ENCODE measurements at places on chromosomes 2 and 18. TPM values are rescaled to one million over a fixed set of nuclear protein-coding genes. Genes with fewer than 3 reads are reported as not detected.

DNA sequence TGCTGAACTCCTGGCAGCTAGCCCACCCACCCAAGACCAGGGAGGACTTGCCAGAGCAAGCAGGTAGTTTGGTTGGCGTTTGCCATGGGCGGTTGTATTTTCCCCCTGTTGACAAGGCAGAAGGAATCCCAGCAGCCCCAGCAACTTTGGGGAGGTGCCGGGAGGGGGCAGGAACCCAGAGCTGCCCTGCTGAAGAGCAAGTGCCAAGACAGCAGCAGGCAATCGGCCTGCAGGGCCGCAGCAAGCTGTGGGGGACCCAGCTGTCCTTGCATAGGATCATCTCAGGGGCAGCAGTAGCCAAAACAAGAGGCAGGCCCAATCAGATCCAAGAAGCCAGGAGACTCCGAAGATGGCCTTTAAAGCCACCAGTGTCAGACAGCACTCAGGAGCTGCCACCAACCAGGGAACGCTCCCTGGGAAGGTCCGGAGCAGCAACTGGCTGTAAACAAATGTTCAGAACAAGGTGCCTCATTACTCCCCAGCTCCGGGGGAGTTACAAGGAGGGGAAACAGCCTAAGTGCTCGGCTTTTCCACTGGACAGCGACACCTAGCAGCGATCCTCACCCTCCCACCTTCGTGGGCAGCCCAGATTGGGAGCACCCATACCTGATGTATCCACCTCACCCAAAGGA, 2.1 kb downstream of the ST8SIA5 start:
- DNase-seq: no peak

GRCh38 chr2:198135481-198135934, 331.1 kb downstream of the PLCL1 start:
- no peak for DNase-seq

- no peak for DNase-seq
These were observed 157.4 kb downstream of the MYO3B start for GRCh38 chr2:170335351-170335750.

GRCh38 chr2:217711188-217711587, 291.6 kb downstream of the TNS1 start:
- DNase-seq: peak; percentile 38

- no peak for DNase-seq
These were observed 7.1 kb downstream of the NEURL3 start for GRCh38 chr2:96498021-96498431.

DNA sequence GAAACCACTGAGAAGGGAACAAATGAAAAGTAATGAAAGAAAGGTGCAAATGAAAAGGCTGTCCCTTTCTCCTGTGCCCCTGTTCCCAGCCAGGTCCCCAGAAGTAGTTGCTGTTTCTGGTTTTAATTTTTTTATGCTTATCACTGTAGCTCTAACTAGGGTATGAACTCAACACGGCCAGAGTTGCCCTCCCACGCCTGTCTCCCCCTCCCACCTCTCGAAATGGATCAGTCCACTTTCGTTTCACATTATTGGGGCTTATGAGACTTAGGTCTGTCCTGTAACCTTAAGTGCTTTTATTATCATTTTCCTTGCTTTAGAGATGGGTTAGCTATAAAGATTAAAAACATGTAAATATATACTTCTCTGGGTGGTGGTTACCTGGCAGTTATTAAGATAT, 8.6 kb downstream of the RBFA start:
- no peak for DNase-seq

DNA sequence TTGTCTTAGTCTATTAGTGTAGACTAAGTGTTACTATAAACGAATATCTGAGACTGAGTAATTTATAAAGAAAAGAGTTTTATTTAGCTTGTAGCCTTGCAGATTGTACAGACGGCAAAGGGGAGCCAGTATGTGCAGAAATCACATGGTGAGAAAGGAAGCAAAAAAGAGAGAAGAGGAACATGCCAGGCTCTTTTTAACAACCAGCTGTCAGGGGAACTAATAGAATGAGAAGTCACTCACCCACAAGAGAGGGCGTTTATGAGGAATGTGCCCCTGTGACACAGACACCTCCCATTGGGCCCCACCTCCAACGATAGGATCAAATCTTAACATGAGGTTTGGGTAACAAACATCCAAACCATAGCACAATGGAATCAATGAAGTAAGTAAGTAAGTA, 20.6 kb upstream of the ZNF804A start:
- DNase-seq: no peak

- no peak for DNase-seq
These were observed 64.7 kb upstream of the TTC39C start for GRCh38 chr18:23949863-23950262.

GRCh38 chr2:3265471-3265870, 112.1 kb downstream of the EIPR1 start:
- DNase-seq: no peak

GRCh38 chr2:20440001-20440560, 6.8 kb upstream of the RHOB start:
- no peak for DNase-seq

DNA sequence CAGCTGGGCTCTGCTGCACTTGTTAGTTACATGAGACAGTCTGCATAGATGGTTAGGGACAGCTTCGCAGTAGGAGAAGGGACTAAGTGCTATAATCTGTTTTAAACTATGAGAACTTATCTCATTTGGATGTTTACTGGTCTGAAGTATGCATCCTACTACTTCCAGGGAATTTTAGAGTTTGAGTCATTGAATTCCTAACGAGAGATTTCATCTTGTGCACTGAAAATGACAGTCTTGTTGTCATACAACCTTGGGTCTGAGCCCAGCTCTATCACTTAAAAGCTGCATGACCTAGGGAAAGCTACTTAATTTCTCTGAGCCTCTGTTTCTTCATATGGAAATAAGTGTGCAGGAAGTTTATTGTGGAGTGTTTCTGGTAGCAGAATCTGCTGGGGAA, 78.4 kb downstream of the TRIM43 start:
- no peak for DNase-seq

DNA sequence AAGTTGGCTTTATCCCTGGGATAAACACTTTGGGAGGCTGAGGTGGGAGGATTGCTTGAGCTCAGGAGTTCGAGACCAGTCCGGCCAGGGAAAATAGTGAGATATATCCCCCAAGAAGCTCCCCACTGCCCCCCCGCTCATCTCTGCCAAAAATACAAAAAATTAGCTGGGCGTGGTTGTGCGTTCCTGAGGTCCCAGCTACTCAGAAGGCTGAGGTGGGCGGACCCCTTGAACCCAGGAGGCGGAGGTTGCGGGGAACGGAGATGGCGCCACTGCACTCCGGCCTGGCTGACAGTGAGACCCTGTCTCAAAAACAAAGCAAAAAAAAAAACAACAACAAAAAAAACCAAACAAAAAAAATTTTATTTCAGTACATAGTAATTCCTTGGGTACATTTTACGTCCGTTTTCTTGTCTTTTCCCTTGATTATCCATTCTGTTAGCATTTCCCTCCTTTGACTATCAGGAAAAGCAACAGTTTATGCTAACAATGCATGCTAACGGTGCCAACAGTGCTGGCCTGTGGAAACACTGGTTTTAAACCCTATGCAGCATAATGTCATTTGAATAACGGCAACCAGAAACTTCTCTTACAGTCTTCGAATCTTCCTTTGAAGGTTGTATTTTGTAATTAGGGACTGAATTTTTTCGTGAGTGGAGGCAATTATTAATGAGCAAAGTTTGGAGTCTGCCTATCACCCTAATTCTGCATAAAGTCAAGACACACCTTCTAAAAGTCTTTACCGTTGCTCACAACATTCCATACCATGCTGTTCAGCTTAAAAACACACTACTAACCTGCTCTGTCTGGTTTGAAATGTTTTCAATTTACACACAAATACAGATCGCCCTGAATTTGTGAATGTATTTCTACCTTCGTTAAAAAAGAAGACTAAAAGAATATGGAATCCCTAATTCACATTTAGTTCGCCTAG, 721 bp upstream of the MIB1 start:
- no peak for DNase-seq

DNA sequence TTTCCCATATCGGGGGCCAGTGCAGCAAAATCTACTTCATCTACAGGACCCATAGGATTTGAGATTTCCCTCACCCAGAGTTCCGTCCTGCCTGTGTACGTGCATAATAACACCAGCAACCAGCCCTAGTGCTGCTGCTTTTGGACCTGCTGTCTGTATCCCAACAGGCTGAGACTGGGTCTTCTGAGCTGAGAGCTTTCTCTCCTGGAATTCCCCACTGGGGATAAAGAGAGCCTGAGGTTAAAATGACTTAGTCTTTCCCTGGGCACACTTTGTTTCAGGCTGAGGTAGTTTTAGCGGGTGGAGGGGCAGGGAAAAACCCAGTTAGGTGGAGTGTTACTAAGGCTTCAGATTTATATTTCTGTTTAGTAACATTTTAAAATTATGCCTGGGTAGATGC, 62.5 kb downstream of the SERTAD2 start:
- DNase-seq: no peak

- no peak for DNase-seq
These were observed 393.1 kb upstream of the LYPD1 start for GRCh38 chr2:133062931-133063665.

DNA sequence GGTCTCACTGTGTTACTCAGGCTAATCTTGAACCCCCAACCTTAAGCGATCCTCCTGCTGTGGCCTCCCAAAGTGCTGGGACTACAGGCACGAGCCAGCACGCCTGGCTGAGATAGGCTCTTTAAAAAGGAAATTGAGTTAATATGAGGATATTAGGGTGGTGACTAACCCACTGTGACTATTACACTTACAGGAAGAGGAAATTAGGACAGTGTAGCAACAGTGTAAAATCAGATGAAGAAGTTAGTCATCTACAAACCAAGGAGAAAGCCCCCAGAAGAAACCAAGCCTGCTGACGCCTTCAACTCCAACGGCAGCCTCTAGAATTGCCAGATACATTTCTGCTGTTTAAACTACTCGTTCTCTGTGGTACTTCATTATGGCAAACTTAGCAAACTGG, 711.9 kb downstream of the SUCLG1 start:
- no peak for DNase-seq

ZBTB7C gene
- total RNA-seq: 1.1 TPM

CPS1 gene
- 3.8 TPM for total RNA-seq

C2orf78 gene
- not detected for total RNA-seq

CWC22 gene
- 15.3 TPM for total RNA-seq

CAPN14 gene
- total RNA-seq: 0.58 TPM

MATN3 gene
- 7.6 TPM for total RNA-seq

IRS1 gene
- total RNA-seq: 16.1 TPM

RAB11FIP5 gene
- total RNA-seq: 43.6 TPM

SERPINB12 gene
- not detected for total RNA-seq

NEU4 gene
- total RNA-seq: not detected

IL36G gene
- not detected for total RNA-seq
